Activated CD4-positive, alpha-beta T cell treated with anti-CD3 and anti-CD28 coated beads, Interleukin-2, amount 50 U/mL, for 4 hours (primary cell): ENCODE measurements at places on chromosomes 4 and X.

DNA sequence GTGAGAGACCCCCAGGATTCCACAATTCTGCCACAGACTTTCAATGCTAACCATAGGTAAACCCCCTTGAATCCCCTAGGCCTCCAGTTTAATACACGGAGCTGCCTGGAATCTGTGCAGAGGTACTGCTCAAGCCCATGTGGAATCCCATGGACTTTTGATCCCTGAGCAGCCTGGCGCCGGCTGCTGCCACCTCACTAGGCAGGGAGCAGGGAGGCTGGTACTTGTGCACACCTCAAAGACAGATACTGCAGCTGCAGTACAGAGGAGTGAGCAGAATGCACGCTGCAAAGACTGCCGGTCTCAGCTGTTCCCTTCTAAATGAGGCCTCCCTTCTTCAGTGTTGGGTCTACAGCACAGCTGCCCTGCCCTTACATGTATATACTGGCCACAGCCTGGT, 79.4 kb downstream of the RPS6KA6 start:
- no peak for DNase-seq

DNA sequence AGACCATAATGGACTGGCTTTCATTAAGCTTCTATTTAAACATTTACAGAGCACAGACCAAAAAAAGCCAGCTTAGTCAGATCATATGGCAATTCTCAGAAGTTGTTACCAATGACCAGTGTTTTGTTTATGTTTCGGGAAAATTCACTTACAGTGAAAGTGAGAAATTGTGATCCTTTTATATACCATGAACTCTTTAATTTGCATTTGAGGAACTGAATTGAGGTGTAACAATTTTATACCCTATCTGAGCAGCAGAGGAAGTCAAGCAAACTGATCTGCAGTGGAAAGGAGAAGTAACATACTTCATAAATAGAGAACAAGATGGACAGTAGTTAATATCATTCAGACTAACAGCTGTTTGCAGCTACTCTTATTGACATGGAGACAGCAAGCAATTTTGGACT, 97.1 kb downstream of the TMA16 start:
- no peak for DNase-seq

- no peak for DNase-seq
Observed at GRCh38 chr4:9762823-9763475, 18.5 kb upstream of the DRD5 start.

- no peak for DNase-seq
Observed at GRCh38 chrX:43657671-43658070, 1.6 kb downstream of the MAOA start.

GRCh38 chr4:1026115-1026514, 14.7 kb downstream of the FGFRL1 start:
- DNase-seq, result no peak
